ENCODE measurements at places on chromosomes 3 and 15.
A peak's percentile ranks its signal among the peaks of the same experiment; 100 is the strongest.

GRCh38 chr3:149603126-149604074 lies 54.4 kb downstream of the WWTR1 start:
- peak; percentile 57 for DNase-seq

DNA sequence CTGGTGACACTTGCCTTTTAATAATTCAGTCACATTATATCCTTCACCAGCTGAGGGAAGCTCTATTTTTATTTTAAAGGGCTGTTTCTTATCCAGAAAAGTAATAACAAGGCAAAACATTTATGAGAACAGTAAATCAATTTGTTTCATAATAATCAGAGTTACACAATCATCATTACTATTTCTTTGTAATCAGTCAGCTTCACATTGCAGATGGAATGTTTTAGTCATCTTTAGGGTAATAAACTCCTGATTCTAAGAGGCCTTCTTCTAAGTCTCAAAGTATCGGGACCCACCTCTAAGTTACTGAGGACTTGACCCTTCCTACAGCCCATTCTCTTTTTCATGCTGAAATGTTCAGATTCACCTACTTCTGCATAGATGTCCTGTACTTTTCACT lies 298.3 kb upstream of the TGFBR2 start:
- peak; percentile 71 for DNase-seq

GRCh38 chr3:145865399-145866018 lies 295.5 kb downstream of the PLOD2 start:
- peak; percentile 63 for DNase-seq

- no peak for DNase-seq
These were observed 35.0 kb upstream of the TJP1 start for GRCh38 chr15:29857221-29857789.

- no peak for DNase-seq
These were observed 198.0 kb downstream of the THRB start for GRCh38 chr3:24296441-24297205.

GRCh38 chr3:41200669-41201021 lies 1.3 kb downstream of the CTNNB1 start:
- peak; percentile 70 for DNase-seq

DNA sequence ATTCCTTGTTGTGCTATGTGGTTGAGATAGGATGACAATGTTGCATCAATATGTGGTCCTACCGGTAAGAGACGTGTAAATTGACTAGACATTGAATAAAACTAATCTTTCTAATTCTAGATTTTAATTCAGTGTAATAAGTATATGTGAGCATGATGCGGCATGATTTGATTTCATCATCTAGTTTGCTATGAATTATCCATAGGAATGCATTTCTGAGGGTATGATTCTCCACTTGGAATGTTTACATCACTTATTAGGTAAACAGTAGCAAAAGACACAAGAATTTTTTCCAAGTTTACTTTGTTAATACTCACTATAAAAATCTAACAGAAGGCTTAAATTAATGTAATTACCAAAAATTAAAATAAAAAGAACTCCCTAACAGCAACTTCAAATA lies 353.5 kb downstream of the CADM2 start:
- DNase-seq: no peak

DNA sequence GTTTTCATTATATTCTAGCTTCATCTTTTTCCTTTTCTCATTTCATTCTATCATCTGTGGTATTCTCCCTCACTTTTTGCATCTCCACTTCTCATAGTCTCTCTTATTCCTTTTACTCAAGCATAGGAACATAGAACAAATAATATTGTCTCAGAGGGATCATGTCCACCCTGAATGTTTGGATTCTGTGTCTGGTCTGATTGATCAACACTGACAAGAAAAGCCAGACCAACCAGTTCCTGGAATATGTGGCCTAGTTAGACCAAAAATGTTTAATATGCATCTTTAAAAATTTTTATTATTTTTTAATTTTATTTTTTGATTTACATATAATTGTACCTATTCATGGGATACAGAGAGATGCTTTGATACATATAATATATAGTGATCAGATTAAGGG lies 212.0 kb upstream of the ALCAM start:
- no peak for DNase-seq

DNA sequence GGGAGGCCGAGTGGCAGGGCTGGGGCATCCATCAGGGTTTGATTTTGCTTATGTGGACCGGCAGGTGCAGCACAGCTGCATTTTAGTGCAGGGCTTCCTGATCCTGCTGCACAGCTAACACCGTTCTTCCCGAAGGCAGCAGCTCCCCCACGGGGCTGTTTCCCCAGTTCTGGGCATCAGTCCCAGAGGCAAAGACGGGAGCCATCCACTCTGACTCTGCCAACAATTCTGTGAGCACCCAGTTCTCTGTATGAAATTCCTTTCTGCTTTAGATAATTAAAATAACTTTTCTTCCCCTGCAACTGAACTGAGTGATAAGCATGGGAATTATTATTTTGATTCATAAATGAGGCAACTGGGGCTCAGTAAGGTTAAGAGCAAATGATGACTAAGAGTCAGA lies 262.9 kb upstream of the ATP10A start:
- DNase-seq: peak; percentile 19

GRCh38 chr3:149368674-149369497 lies 8.6 kb downstream of the TM4SF1 start:
- DNase-seq: no peak
